ENCODE measurements at places on chromosomes 6 and 20. TPM values are rescaled to one million over a fixed set of nuclear protein-coding genes. Genes with fewer than 3 reads are reported as not detected.

The WFDC5 gene
- not detected for total RNA-seq

The CEP85L gene
- 1.3 TPM for total RNA-seq

The OR2J2 gene
- total RNA-seq = not detected

The TCP11 gene
- not detected for total RNA-seq

The MAFB gene
- total RNA-seq = 0.11 TPM

The HNF4A gene
- total RNA-seq = 15.1 TPM

The C6orf15 gene
- total RNA-seq = not detected

The HSPA12B gene
- total RNA-seq = 0.25 TPM

The ZNF165 gene
- total RNA-seq = 1.2 TPM

The CLPSL1 gene
- not detected for total RNA-seq

The CCM2L gene
- 0.35 TPM for total RNA-seq

The C6orf132 gene
- total RNA-seq = 2.5 TPM

The SLC25A27 gene
- total RNA-seq = 0.83 TPM
